ENCODE measurements at places on chromosomes 16 and 17.

DNA sequence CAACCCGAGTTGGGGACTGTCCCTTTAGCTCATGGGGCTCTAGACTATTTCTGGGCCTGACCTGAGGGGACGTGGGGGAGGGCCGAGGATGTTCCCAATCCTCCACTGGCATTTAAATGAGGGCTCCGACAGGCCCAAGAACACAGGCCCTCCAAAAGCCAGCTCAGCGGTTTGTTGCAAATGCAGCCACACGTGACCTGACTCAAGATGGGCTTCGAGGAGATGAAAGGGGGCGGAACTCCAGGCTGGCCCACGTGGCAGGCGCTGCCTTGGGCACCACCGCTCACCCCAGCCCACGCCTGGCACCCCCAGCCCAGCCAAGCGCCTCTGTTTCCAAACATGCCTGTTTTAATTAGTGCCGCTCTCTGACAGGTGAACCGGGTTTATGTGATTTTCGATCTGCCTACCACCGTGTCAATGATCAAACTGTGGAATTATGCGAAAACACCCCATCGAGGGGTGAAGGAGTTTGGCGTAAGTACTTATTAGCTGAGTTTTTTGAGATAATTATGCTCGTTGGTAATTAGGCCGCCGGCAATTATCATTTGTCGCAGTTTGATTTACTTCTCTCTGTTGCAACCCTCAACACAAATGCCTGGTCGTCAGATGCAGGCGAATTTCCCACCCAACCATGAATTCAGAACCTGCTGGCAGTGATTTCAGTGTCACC lies 226.7 kb downstream of the KATNIP start:
- no peak for DNase-seq

DNA sequence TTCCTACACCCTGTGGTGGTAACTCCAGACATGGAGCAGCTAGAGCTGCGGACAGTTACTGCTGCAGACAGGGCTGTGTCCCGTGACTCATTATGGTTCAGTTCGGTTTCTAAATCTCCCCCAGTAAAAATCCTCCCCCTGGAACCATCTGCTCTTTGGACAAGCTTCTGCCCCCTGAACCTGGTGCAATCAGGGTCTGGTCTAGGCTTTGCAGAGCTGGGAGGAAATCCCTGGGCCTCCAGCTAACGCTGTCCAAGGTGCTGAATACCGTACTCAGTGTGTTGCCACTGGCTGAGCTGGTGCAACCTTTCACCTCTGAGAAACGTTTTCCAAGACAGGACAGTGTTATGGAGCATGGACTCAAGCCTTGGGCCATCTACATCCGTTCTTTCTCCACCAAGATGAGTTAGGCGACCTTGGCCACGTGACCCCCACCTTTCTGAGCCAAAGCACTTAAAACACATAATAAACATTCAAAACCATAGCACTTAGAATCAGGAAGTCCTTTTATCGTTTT lies 142.0 kb downstream of the CPPED1 start:
- DNase-seq = no peak

DNA sequence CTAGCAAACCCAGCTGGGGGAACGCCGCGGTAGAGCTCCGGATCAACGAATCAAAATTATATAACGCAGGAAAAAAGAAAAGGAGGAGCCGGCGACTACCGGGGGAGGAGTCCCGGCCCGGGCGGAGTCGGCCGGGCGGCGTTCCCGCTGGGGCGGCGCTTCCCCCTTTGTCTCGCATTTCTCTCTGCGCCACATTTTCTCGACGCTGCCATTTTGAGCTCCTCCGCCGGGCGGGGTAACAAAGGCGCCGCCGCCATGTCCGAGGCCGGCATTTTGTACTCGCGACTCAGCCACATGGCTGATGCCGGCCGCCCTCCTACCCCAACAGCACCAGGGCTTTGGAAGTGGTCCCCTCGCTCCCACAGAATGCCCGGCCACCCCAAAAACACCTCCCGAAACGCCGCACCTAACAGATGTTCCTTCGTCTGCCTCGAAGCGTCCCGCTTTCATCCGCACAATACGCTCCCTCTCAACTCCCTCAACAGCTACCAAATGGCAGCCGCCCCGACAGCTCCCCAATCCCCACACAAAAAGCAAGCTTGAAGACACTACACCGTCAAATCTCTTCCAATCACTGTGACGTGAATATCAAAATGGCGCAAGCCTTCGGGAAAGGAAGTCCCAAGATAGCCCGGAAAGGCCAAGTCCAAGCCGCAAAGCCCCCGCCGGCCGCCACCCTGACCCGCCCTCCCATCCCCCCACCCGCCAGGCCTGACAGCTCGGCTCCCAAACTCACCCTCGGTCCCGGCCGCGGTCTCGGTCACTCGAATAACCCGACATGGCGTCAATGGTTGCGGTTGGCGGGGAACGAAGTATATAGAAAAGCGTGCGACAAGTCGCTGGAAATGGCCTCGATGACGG lies 519 bp downstream of the DDX5 start:
- DNase-seq = peak; percentile 91

DNA sequence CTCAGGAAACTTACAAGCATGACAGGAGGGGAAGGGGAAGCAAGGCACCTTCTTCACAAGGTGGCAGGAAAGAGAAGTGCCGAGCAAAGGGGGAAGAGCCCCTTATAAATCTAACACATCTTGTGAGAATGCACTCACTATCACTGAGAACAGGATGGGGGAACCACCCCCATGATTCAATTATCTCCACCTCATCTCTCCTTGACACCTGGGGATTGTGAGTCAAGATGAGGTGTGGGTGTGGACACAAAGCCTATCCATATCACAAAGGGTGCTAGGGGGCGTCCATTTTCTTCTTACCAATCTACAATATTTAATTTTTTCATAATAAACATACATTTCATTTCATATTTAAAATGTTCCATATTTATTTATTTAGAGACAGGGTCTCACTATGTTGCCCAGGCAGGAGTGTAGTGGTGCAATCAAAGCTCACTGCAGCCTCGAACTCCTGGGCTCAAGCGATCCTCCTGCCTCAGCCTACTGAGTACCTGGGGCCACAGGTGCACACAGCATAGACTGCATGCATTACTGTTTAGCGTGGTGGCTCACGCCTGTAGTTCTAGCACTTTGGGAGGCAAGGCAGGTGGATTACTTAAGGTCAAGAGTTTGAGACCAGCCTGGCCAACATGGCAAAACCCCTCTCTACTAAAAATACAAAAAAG lies 26.5 kb upstream of the FAAP100 start:
- DNase-seq = no peak

GRCh38 chr17:1724351-1724868 lies at the start of gene WDR81:
WDR81 (plus strand) TSS chr17:1724704; CDS start chr17:1724960, 256 bp downstream.
- peak; percentile 86 for DNase-seq

GRCh38 chr16:11218604-11218962 lies 37.4 kb downstream of the SOCS1 start:
- DNase-seq = no peak

- DNase-seq = no peak
Measured at GRCh38 chr16:79647586-79647985, 47.0 kb upstream of the MAF start.

Measured in CD4-positive, alpha-beta T cell treated with Interleukin-12 subunit alpha and Interleukin-12 subunit beta, for 1 hour (primary cell).